Suprapubic skin (tissue), 4 donors: ENCODE measurements at places on chromosomes 1 and 21.
A peak's percentile ranks its signal among the peaks of the same experiment; 100 is the strongest.

- DNase-seq, result no peak
Measured at GRCh38 chr1:118898712-118899111, 89.4 kb downstream of the TBX15 start.

DNA sequence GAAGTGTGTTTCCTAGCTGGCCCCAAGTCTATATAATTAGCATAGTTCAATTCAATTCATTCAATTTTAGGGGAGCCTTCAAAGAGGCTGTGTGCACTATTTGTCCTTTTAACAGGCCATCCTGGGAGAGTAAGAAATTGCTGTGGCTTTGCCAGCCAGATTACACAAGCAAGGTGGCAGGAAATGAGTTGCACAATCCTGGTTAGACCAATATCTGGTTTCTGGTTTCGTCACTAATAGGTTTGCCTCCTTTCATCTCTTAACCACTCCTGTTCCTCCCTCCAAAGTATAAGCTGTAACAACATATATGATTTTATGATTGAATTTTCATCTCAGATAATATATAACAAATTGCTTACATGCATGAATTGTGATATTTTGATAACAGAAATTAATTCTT lies 84.1 kb upstream of the NEGR1 start:
- DNase-seq, result no peak

DNA sequence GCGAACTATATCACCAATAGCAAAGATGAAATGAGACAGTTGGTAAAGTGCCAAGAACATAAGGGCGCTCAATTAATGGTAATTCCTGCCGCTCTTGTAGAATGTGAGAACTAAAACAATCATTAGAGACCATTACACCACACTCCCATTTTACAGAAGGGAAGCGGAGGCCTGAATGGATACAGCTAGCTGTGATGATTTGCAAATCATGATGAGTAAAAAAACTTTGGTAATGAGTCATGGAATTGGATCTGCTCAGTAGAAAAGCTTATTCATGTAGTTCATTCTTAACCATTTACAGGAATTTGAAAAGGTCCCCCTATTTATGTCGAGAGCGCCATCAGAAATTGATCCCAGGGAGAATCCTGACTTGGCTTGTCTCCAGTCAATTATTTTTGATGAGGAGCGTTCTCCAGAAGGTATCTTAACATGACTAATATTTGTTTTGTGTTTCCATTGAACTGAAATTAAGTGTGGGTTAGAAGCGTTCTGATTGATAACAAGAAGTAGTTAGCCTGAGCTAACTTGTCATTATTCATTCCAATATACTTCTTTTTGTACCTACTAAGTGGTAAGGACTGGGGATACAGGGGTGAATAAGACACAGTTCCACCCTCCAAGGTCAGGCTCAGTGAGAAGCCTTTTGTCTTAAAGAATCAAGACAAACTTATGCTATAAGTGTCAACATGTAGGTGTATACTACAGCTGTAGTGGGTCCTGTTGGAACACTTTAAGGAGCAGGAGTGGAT lies 812 bp downstream of the TTC4 start:
- DNase-seq, result no peak

- DNase-seq, result no peak
Measured at GRCh38 chr21:40809673-40810197, 37.2 kb downstream of the DSCAM start.

DNA sequence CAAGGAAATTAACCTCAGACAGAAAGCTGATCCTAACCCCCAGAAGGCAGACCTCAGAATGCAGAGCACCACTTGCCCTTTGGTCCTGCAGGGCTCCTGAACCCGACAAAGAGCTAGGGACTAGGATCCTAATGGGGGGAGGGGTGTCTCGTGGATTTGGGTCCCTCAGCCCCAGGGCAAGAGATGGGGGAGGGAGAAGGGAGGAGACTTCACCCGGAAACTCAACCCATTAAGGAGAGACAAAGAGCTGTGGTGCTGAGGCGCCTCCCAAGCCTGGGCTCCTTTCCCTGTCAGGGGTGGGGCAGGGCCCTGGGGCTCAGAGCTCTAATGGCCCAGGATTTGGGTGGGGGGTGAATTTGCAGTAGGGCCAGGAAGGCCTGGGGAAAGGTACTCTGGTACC lies 2.9 kb downstream of the NECTIN4 start:
- no peak for DNase-seq

DNA sequence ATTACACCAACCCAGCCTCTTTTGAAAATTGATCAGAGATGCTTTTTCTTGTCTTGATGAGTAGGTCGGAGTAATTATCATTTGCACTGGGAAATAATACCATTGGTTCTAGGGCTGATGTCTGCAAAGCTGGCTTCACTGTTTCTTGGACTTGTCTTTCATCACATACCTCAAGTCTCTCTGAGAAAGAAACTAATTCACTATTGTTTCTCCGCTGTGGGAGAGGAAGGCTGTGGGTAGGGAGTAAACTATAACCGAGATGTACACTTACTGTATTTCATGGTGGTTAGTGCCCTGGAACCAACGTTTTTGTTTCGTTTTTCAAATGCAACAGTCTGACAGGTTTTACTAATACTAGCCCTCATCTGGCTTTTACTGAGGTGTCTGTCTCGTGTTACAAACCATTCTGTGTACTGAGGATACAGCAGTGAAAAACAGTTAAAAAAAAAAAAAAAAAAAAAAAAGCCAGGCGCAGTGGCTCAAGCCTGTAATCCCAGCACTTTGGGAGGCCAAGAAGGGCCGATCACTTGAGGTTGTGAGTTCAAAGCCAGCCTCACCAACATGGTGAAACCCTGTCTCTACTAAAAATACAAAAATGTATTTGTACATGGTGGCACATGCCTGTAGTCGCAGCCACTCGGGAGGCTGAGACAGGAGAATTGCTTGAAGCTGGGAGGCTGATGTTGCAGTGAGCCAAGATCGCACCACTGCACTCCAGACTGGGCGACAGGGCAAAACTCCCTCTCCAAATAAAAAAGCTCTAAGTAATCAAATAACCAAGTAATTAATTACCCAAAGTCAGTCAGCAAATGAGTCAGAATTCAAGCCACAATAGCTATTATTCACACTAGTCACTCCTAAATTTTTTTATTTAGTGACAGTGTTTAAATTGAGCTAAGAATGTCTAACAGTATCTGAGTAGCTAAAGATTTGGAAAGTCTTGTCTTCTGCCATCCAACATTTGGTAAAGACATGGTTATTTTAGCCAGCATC lies 23.3 kb downstream of the TOMM20 start:
- no peak for DNase-seq

DNA sequence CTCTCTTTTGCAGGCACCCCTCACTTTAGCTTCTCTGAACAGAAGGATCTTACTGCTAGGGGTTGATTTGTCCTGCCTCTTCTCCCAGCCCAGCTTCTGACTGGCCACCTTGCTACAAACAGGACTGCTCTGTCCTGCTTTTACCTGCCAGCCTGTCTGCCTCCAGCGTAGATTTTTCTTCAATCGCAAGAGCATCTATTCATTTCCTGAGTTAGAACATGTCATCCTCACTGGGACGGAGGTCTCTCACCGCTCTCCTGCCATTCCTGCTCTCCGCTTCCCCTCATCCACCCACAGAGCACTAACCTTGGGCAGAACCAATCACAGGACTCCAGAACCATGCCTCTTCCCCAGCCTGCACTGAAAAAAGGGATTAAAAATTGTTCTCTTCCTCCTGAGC lies 3.5 kb upstream of the ATP1B1 start:
- DNase-seq, result no peak

GRCh38 chr1:171220081-171220420 lies 28.2 kb upstream of the FMO1 start:
- no peak for DNase-seq

GRCh38 chr1:245938046-245938435 lies 569.0 kb downstream of the SMYD3 start:
- DNase-seq, result no peak

GRCh38 chr1:110321045-110321444 lies 18.1 kb upstream of the RBM15 start:
- no peak for DNase-seq

DNA sequence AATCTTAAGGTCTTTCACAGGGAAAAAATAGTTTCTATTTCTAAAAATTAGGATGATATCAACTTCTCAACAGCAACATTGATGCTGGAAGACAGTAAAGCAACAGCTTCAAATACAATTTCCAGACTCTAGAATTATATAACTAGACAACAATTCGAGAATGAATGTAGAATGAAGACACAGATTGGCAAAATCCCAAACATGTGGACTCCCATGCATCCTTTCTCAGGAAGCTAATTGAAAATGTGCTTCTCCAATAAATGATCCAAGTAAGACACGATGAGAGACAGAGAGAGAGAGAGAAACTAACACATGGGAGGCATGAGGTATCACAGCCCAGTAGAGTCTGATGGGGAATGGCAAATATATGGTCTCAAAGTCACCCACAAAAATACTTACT lies 21.5 kb upstream of the SIM2 start:
- DNase-seq, result no peak

DNA sequence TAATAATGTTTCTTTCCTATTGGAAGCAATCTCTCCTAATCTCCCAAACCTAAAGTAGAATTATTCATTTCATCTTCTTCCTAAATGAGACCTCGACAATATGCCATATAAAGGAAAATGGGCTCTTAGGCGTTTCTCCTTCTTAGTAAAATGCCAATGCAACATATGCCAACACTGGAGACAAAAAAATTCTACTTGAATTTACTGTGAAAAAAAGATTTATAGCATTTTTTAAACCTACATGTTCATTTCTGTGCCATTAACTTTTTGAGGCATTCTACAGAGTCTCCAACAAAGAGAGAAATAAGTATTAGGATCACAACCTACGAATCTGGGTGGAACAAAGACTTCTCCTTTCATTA lies 1.3 kb downstream of the WDR47 start:
- no peak for DNase-seq

- DNase-seq, result no peak
Measured at GRCh38 chr1:213335084-213335483, 284.0 kb downstream of the RPS6KC1 start.

- no peak for DNase-seq
Measured at GRCh38 chr1:195773931-195774330, 834.3 kb downstream of the KCNT2 start.

DNA sequence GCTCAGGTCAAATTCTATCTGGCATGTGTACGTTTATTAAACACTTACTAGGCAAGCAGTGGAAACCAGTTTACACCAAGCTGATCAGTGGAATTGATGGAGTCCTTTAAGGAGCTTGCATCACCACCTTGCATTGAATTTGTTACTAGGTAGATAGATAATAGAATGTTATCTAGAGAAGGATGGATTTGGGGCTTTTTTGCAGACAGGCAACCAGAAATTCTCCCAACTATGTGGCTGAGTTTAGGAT lies 44.9 kb downstream of the HHAT start:
- no peak for DNase-seq

DNA sequence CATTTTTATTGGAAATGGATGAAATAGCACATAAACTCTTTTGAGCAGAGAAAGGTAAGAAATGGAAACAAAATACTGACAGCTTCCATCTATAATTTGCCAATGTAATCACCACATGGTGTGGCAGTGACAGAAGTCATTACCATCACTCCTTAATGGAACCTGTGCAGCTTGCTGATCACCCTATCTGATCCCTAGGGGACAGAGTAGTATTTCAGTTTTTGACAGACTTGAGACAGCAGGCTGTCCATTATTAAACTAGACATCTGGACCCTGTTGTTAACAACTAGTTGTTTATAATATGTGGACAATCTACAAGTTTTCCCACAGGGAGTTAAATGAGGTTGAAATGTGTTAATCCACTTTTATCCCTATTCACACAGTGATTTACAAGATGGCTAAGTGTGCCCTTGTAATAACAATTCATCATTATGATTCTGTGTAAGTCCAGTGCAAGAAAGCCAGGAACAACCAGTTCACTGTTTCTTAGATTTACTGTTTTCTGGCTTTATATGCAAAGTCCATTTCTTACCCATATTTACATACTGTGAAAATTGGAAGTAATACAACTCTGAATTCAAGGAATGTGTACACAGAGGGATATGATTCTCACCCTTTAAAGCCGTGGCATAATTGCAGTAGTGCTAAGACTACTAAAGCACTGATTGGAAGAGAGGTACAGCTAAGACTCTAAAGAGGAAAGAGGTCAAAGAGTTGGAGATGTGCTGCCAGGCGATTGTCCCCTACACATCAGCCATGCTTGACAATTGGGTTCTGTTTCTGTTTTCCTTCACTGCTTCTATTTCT lies 9.1 kb downstream of the KCNT2 start:
- DNase-seq, result no peak

DNA sequence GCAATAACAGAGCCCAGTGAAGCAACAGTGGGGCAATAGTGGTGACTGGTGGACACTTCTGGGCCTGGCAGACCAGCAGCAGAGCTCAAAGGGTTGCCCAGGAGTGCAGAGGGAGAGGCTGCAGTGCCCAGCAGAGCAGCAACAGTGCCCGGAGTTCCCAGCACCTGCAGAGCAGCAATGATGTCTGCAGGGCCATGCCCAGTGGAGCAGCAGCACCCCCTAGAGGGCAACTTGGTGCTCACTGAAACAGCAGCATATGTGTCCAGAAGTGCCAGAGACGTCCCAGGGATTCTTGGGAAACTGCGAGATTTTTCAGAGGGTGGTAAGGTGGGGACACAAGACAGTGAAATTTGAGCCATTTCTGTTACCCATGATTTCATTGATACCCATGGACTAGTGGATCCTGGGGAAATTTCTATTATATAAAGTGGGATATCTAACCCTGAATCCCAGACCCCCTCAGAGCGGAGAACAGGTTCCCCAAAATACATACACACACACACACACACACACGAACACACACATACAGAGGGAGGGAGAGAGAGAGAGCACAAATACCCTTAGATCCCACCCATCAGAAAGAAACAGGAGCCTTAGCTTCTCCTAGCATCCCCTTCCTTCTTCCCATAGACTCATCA lies 156.9 kb upstream of the GJB5 start:
- DNase-seq, result no peak

DNA sequence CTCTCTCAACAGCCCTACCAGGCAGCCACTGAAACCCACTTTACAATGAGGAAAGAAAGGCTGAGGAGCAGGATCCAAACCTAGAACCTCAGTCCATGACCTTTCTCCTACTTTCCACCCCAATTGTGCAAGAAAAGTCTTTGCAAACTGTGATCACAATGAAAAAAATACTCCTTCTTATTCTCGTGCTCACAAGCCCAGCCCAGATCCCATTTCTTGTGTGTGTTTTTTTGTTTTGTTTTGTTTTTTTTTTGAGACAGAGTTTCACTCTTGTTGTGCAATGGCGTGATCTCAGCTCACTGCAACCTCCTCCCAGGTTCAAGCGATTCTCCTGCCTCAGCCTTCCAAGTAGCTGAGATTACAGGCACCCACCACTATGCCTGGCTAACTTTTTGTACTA lies 97.7 kb downstream of the CRYAA start:
- DNase-seq, result no peak

DNA sequence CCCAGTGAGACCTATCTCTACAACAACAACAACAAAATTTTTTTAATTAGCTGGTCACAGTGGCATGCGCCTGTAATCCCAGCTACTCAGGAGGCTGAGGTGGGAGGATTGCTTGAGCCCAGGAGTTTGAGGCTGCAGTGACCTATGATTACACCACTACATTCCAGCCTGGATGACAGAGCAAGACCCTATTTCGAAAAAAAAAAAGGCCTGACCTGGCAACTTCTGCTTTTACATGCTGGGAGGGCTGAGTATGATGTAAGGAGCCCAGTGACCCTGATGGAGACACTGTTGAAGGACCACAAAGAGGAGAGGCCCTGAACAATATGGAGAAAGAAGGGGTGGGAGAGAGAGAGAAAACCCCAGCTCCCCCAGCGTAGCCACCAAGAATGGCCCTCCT lies 9.2 kb upstream of the VPS26C start:
- DNase-seq, result no peak

GRCh38 chr1:32361674-32362473 lies 411 bp downstream of the FAM229A start:
- peak; percentile 72 for DNase-seq
